HEK293T (cell line): ENCODE measurements at places on chromosomes 4 and X.
A peak's percentile ranks its signal among the peaks of the same experiment; 100 is the strongest.

DNA sequence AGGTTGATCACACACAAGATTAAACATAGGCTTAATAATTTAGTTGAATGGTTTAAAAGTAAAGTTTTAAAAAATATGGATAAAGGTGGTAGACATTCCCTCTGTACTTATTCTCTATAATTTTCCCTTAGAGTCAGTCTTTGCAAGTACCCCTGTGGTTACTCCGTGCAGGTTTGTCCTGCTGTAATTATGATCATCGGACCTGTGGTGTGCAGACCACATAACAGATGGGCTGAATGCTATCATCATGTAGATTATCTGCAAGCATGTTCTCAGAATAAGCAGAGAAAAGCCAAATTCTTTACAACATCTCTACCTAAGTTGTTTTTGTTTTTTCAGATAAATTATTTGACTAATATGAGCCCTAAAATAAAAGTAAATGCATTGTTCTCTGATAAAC is 146.8 kb downstream of the FSTL5 start:
- DNase-seq = no peak

DNA sequence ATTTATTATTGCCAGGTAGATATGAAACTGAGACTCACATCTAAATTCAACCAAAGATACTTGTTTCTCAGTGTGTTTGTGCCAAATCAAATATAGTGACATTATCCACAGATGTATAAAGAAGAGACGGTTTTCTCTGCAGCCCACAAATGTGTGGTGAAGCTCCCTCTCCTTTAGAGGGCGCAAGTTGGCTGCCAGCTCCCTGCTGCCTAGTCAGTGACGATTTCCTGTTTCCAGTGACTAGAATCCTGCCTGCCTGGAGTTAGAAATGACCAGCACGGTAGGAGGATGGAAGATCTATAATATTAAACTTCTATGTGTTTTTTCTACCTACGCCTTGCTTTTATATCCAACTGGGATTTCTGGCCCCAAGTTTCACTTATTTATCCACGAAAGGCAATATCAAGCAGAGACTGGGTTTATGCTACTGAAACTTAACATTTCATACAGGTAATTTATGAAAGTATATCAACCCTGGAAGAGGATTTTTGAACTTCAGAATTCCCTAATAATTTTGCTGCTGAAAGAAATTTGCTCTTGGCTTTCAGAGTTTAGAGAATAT is 1793.7 kb upstream of the TENM3 start:
- DNase-seq = peak; percentile 79

DNA sequence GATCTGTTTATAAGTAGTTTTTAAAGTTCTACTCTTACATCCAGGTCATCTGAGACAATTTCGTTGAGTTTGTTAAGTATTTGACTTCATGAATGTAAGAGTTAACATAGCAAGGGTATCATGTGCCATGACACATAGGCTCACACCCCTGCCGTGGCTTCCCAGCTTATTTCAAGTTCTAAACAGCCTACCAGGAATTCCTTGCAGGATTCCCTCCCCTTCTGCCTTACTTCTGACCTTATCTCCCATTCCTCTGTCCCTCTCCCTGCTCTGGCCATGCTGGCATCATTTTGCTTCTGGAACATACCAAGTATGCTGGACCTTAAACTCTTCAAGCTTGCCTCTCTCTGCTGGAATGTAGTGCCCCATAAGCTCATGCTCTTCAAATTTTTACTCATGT is 369.9 kb upstream of the PCDH7 start:
- DNase-seq = no peak

GRCh38 chr4:126939401-126939800 is 693.4 kb upstream of the INTU start:
- DNase-seq = no peak

- DNase-seq = no peak
These were observed 55.6 kb upstream of the EXOC1L start for GRCh38 chr4:55763996-55764395.

DNA sequence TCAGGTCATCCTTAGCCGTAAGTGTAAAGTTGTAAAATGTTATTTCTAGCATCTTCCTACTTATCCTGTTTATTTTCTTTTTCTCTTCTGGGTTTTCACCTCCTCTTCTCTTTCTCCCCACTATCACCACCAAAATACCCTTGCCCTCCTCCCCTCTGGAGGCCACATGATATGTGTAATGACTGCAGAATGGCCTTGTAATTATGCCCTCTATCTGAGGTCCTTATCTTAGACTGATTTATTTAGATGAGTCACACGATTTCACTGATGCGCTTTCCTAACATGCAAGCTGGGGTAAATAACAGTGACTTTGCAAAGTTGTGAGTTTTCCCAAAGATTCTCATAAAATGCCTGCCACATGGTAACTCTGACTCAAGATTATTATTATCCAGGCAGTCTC is 231.8 kb upstream of the GPRIN3 start:
- DNase-seq = no peak

DNA sequence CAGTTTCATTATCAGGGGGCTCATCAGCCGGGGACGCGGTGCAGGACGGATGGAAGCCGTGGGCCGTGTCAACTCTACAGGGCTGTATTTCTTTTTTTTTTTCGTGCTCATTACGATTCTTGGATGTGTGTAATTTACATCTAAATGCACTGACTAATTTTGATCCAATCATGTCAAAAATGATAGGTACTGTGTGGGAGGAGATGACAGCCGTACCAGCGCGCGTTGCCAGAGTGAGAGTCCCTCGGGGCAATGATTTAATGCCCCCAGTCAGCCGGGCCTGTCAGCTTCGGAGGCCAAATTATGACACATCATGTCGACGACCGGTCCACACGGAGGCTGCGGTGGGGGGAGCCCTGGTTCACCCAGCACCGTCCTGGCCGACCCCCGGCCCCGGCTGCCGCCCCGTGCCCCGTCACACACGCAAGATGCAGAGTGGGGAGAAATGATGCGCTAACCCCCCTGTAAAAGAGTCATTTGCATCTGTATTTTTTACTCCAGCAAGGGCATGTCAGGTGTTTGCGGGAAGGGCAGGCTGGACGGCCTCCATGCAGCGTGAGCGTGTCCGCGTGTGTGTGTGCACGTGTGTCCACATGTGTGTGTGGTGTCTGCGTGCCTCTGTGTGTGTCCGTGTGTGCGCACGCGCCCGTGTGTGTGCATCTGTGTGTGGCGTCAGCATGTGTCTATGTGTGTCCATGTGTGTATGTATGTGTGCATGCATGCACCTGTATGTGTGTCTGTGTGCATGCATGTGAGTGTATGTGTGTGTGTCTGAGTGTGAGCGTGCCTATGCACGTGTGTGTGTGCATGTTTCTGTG is 74.3 kb upstream of the PPP2R3B start:
- DNase-seq = no peak
